ENCODE measurements at places on chromosomes 5 and 9.
A peak's percentile ranks its signal among the peaks of the same experiment; 100 is the strongest.

- no peak for DNase-seq
These were observed 16.7 kb downstream of the MRRF start for GRCh38 chr9:122281368-122281767.

DNA sequence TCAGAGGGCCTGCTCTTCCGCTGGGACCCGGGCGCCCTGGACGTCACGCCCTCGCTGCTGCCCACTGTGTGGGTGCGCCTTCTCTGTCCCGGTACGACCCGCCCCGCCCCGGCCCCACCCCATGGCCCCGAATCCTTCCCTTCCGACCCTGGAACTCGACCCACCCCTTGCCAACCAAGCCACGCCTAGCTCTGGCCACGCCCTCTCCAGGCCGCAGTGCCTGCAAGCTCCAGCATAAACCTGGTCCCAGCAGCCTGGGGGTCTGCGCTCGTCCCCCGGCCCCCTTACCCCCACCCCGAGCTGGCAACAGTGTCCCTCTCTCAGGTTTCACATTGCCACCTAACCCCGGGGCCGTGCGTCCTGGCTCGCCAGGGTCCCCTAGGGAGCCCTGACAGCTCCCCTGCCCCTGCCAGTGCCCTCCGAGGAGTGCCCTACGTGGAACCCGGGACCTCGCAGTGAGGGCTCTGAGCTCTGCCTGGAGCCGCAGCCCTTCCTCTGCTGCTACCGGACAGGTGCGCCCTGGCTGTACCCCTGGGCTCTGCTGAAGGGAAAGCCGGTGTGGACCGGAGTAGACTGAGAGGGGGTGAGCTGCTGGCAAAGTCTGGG is 3.4 kb downstream of the ADGRD2 start:
- DNase-seq = no peak

DNA sequence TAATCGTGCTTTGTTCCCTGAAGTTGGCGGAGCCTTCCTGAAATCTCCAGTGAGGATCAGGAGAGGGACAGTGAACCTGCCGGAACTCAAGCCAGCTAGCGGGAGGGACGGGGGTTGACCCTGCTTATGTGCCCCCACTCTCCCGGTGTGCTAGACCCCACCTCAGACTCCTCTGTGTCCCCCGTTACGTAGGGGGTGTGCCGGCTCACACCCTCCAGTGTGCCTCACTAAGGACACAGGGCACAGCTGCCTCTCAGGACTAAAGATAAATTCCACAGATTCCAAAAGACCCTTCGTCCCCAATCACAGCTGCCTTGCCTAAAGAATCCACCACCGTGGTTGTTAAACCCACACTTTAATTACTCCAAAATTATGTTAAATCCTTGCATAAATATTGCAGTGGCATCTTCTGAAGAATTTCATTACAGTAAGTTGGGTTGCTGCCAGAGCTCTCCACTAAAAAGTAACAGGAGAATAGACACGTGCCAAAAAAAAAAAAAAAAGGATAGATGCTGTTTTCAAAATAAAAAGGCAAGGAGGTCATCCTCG is 73.7 kb downstream of the GTF3C4 start:
- DNase-seq = no peak

DNA sequence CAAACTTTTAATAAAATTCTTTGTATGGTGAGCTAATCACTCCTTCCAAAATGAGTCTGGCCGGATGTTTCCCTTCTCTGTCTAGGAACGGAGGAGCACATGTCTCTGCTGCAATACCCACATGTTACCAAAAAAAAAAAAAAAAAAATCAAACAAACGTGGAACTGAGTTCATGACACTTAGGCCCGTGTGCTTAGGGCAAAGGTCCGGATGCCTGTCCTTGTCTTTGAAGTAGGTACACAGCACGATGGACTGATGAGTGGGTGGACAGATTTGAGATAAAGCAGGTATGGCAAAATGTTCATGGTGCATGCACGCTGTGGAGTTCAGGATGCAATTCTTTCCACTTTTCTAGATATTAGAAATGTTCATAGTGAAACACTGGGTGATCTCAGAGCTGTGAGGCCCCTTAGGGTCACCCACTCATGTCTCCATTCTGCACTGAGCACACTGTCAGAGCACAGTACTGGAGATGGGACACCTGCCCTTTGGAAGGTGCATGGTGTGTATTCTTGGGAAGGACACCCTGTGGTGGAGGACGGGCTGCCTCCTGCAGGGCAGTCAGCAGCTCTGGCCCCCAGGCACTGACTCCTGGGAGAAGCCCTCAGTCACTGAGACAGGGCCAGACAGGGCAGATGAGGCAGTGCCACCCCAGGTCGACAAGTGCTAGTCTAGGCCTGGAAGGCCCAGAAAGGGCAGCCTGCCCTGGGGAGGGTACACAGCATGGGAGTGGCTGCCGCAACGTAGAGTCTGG is 43.6 kb downstream of the GADD45G start:
- no peak for DNase-seq

- no peak for DNase-seq
These were observed 319.3 kb upstream of the RPS23 start for GRCh38 chr5:82597437-82597836.

DNA sequence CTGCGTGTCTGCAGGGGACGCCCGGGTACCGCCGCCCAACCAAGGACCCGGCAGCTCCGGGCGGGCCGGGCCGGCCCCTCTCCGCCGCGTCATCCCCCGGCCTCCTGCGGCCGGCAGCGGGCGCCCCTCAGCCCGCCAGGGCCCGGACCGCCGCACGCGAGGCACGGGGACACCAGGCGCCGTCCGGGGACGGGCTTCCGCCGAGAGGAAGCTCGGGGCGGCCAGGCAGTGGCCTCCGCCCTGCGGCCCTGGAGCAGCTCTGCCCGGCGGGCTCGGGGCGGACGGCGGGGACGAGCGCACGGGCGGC is 373 bp downstream of the FBXW5 start:
- no peak for DNase-seq

GRCh38 chr9:129480227-129480626 is 140.7 kb downstream of the C9orf50 start:
- DNase-seq = no peak

GRCh38 chr9:129280236-129280622 is 102.2 kb upstream of the IER5L start:
- DNase-seq = no peak

DNA sequence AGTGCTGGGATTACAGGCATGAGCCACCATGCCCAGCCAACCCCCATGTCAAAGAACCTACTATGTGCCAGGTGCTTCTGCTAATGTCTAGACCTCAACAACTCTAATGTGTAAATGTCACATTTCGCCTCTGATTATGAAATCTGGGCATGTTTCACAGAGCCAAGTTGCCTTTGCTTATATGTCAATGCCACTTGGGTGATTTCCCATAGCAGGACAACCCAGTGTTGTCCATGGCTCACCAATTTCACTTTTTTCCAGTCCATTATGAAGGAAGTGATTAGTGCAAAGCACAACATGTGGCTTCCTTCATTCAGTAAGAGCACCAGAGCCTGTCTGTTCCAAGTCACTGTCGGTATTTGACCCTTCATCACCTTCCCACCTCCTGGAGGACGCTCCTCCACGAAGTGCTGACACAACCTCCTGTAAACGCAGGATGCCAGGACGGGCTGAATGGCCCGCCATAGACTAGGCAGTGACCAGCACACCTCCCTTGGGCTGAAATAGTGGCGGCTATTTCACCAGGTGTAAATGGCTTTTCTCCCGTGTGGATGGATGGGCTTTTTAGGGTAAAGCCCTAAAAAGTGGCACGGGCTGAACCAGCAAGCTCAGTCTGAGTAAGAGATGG is 962 bp upstream of the PKN3 start:
- no peak for DNase-seq

- DNase-seq = no peak
These were observed 639 bp downstream of the EHMT1 start for GRCh38 chr9:137619240-137620047.

DNA sequence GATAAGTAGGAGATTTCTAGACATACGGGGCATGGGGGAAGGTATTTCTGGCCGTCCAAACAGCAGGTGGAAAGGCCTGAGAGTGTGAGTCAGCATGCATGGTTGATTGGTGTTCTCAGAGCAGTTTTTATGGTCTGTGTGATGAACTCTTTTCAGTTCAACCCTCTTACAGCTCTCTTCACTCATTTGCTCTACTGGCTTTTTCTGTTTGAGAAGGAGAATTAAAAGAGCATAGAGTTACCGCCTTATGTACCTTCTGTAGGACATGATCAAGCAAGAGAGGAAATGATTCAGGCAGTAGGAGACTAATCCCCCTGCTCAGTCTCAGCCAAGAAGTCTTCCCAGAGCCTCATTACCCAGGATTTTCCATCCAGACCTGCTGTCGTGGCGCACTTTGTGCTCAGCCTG is 92.4 kb downstream of the PRDM6 start:
- DNase-seq = no peak

GRCh38 chr5:44891116-44891515 is 82.4 kb downstream of the MRPS30 start:
- DNase-seq = no peak

GRCh38 chr5:5739490-5739945 is 317.0 kb downstream of the ICE1 start:
- DNase-seq = no peak

DNA sequence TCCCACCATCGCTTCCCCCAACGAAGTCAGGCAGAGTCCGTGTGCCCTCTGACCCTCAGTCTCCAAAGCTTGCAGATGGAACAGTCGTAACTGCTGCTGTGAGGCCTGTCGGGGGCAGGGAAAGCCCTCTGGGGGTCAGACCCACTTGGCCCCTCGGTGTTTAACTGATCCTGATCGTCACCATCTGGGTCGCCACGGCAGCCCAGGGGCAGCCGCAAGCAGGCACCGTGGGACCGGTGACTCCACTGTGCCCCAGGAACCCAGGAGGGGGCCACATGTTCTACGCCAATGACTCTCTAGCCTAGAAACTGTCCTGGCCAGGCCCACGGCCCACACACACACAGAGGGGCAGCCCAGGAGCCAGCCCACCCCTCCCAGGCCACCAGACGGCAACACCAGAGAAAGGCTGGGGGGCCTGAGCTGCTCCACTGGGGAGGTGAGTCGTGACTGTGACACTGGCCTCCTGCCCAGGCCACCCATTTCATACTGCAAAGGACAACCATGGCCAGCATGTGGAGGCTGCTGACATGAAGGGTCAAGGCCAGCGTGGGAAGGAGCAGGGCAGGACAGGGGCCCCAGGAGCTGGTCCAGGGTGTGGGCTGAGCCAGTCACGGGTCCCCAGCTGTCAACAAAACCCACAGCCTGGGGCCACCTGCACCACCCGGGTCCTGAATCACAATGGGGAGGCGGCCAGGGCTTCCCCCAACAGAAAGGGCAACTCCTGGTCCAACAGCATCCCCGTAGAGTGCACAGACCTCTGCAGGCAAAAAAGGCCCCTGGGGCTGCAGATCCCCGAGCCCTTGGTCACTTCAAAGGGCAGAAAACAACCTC is 20.8 kb downstream of the VAV2 start:
- DNase-seq = no peak

- no peak for DNase-seq
These were observed 48.9 kb downstream of the PDE6A start for GRCh38 chr5:149895416-149896345.

DNA sequence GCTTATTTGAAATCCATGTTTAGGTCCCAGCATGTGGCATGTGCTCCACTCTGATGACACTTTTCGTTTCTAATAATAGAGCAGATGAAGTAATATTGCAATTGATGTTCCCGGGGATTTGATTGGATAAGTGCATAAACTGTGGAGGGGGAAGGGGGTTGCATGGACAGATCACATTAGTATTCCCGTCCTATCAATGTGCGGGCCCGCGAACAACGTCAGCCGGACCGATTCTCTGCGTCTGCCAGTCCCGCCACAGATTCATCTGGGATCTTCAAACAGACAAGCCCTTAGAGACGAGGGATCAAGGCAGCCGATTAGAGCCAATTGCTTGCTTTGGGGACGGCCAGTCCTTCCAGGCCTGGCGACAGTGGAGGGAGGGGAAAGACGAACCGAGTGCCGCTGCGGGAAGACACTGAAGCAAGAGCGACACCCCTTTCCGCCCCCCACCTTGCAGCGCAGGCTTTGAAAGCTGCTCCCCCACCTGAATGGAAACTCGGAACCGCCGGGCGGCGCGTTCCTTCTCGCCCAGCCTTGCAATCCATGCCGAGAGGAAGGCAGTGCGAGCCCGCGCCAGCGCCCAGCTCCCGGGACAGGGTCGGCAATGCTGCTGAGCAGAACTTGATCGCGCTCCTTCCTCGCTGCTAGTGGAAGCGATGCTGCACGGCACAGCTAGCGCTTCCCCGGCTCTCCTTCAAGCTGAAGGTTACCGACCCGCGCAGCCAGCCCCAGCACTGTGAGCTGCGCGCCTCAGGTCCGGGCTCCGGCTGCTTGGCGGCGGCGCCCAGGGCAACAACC is at the start of gene RGS7BP:
Gene RGS7BP (plus strand): TSS at position 247 of the 798 bp plus-strand sequence. CDS start 610 bp downstream, outside the sequence.
- peak; percentile 44 for DNase-seq

GRCh38 chr5:137217599-137218200 is 281.4 kb downstream of the SPOCK1 start:
- DNase-seq = no peak

DNA sequence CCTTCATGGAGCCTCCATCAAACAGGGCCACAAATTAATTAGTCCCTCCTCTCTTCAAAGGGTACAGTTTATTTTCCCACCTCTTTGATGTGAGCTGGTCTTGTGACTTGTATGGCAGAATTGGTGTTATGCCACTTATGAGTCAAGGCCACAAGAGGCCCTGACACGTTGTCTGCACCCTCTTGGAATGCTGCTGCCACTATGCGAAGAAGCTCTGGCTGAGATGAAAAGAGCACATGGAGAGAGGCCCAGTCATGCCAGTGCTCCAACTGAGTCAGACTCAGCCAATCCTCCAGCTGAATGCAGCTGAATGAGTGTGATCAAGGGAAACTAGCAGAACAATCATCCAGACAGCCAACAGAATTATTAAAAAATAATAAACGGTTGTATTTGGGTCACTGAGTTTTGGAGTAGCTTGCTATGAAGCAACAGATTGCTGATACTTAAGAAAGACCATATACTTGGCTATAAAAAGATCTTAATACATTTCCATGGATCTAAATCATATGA is 128.3 kb downstream of the MARCHF11 start:
- no peak for DNase-seq

DNA sequence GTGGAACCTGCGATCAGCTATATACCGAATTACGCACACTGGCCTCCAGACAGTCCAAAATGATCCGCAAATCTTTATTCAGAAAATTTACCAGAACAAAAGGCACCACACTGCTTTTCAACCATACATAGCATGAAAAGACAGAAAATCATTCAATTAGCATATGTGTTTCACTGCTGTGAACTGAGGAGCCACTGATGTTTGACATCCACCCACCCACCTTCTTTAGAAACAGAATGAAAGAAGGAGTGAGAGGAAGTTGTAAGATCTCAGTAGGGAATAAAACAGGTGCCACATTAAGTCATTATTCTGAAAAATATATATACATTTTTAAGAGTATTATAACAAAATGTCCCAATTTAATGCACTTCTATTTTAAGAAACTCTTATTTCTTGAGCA is 156.8 kb downstream of the NFIB start:
- no peak for DNase-seq
